ENCODE measurements at places on chromosomes 7 and 10.
A peak's percentile ranks its signal among the peaks of the same experiment; 100 is the strongest.

DNA sequence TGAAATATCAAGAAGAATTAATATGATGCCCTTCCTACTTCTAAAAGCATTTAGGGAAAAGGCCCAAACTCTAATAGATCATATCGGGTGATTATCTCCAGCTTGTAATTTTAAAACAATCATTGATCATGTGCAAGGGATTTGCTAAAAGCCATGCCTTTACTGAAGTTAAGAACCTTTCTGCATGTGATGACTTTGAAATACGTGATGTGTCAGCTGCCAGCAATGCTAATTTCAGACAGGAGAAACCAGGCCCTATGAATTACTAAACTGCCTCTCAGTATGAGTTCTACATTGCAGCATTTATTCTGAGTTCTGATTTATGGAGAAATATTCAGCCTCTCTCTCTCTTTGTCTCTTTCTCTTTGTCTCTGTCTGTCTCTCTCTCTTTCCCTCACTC, 203.6 kb upstream of the AKR1E2 start:
- no peak for DNase-seq

DNA sequence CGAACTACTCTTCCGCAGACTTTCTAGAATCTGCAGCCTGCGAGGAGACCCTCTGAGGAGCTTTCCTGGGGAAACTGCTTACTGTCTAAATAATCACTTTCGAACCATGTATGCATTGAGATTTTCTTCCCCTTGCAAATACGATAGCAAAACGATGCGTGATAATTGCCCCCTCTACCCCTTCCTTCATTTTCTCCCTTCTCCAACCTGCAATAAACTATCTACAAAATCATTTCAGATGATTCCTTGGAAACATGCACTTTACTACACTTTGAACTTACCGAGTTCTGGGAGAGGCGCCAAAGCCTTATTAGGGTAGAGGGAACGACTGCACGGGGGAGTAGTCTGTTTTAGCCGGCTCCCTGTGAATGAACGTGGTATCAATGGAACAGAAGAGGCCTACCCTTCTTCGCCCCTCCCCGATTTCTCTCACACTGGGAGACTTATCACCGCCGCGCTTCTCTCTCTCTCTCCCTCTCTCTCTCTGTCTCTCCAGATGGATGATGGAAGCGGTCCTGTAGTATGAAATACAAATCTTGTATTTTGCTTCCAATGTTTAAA, at the start of gene FGFBP3:
FGFBP3 (minus strand) TSS at position 370 of the 561 bp plus-strand sequence. CDS start 517 bp downstream, outside the sequence.
- DNase-seq, result no peak

DNA sequence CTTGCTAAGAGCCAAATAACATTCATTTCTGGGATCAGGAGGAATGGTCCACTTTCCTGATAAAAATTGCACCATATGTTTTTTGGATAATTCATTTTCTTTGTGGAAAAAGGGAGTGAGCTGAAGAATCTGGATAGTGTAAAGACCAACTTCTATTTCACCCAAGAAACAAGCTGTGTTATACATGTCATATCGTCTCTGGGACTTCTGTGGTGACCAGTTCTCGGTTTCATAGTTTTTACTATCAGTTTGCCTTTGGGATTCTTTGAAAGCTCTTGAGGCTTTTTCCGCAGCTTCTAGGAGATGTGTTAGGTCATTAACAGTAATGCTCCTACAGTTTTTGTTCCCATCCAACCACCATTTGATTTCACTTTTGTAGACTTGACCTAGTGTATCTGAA, 14.4 kb upstream of the SAMD9 start:
- no peak for DNase-seq

DNA sequence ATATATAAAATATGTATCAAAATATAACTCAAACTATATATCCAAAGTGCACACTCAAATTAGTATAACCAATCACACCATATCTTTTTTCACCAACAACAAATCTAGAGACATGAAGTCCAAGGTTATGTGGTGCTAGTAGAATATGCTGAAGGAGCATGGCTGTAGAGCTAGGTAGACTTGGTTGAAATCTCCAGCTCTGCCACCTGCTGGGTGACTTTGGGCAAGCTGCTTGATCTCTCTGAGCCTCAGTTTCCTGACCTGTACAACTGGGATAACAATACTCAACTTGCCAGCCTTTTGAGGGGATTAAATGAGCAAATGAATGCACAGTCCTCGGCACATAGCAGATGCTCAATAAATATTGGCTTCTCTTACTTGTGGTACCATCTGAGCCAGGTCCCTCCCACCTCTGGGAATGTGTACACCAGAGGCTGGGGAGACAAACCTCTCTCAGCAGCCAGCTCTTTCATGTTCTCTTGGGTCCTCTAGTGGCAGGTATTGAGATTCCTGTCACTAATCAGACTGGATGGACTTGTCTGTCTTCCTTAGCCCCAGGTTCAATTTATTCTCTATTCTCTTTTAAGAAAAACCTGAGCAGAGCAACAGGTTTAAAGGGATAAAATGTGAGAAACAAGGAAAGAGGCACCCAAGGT, 94.3 kb upstream of the PDE1C start:
- no peak for DNase-seq

DNA sequence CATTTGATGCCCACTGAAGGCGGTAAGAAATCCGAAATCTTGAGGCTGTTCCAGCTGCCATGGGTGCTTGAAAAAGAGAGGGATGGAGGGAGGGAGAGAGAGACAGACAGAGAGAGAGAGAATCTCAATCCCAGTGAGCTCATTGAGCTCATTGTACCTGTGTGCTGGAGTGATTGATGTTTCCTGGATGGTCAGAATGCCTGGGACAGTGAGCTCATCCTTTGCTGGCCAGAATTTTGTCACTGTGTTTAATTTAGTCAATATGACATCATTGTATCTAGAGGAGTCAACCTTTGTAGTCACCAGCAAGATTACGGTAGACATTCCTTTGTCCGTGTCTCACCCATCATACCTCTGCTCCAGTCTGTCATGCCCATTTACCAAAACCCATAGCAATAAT, 625.4 kb upstream of the POM121L12 start:
- no peak for DNase-seq

DNA sequence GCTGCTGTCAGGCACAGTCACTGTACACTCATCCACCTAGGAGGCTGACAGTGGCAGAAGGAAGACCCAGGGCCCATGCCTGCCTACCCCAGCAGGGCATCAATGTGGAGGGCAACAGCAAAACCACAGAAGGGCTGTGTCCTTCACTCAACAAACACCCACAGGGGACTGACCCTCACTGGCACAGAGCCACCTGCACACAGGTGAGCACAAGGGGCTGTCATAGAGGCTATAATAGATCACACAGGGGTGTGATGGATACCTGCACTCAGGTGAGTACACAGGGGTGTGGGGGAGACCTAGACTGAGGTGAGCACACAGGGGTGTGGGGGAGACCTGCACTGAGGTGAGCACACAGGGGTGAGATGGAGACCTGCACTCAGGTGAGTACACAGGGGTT, 132.8 kb upstream of the TCERG1L start:
- DNase-seq, result no peak

- no peak for DNase-seq
Measured at GRCh38 chr10:30903397-30904138, 128.1 kb downstream of the ZNF438 start.

GRCh38 chr7:21462081-21462480, 34.2 kb downstream of the SP4 start:
- no peak for DNase-seq

- peak; percentile 94 for DNase-seq
Measured at GRCh38 chr10:46284286-46285229, 2.2 kb upstream of the ANTXRL start.

GRCh38 chr7:151549083-151549482, 29.4 kb upstream of the RHEB start:
- DNase-seq, result no peak

- no peak for DNase-seq
Measured at GRCh38 chr7:4876586-4876985, 6.9 kb downstream of the RADIL start.

- DNase-seq, result peak; percentile 54
Measured at GRCh38 chr10:100878291-100878910, 34.4 kb upstream of the SLF2 start.

DNA sequence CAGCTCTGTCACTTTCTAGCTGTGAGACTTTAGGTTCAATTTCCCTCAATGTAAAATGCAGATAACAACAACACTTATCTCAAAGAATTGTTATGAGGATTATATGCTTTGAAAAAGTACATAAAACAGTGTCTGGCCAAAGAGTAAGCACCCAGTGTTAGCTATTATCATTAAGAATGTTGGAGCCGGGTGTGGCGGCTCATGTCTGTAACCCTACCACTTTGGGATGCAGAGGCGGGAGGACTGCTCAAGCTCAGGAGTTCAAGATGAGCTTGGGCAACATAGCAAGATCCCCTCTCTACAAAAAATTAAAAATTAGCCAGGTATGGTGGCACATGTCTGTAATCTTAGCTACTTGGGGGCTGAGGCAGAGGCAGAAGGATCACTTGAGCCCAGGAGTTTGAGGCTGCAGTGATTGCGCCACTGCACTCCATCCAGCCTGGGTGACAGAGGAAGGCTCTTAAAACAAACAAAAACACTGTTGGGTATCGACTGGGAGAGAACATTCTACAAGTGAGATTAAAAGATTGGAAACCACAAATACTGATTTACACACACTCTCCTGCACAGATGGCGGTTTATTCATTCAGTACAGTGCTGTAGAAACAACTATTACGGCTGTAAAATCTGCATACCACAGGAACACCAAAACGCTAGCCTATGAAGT, 107.3 kb downstream of the PROSER2 start:
- no peak for DNase-seq

- DNase-seq, result no peak
Measured at GRCh38 chr7:77727936-77728701, 31.9 kb downstream of the RSBN1L start.

- no peak for DNase-seq
Measured at GRCh38 chr10:133176546-133176945, 16.5 kb downstream of the KNDC1 start.

DNA sequence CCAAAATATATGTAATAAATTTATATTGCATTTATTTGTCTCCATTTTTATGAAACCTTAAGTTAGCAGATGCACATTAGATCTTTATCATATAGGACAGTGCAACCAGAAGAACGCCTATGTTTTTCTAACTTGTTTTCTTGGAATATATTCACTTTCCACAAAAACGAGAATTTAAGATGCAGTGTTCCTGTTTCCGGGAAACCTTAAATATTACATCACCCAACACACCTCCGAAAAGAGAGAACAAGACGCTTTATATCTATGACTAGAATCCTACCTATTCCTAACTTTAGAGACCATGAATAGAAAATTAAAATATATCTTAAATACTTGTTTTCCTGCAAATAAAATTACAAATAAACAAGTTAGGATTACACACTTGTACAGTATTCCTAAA, 1.9 kb downstream of the EZH2 start:
- DNase-seq, result no peak

DNA sequence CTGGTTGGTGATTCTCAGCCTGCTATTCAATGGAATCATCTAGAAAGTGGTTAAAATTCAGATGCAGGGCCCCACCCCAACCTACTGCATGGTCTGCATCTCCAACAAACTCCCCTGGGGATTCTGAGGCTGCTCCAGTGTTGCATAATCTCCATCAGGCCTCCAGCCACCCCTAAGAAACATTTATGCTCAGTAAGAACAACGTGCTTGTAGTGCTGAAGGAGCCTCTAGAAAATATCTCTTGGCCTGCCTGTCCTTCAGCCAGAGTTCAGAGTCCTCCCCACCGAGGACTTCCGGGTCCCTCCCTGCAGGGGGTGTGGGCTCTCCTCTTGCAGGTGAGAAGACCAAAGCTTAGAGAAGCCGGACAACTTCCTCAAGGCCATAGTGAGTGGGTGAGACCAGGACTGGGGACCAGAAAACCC, 159.8 kb downstream of the SH3PXD2A start:
- DNase-seq, result no peak

- DNase-seq, result no peak
Measured at GRCh38 chr7:158811461-158811860, 17.8 kb downstream of the ESYT2 start.

GRCh38 chr7:148304456-148304855, 286.1 kb upstream of the C7orf33 start:
- no peak for DNase-seq

GRCh38 chr7:78543976-78544375, 745.4 kb downstream of the PHTF2 start:
- no peak for DNase-seq

GRCh38 chr10:131743190-131744151, 157.3 kb upstream of the PPP2R2D start:
- no peak for DNase-seq

DNA sequence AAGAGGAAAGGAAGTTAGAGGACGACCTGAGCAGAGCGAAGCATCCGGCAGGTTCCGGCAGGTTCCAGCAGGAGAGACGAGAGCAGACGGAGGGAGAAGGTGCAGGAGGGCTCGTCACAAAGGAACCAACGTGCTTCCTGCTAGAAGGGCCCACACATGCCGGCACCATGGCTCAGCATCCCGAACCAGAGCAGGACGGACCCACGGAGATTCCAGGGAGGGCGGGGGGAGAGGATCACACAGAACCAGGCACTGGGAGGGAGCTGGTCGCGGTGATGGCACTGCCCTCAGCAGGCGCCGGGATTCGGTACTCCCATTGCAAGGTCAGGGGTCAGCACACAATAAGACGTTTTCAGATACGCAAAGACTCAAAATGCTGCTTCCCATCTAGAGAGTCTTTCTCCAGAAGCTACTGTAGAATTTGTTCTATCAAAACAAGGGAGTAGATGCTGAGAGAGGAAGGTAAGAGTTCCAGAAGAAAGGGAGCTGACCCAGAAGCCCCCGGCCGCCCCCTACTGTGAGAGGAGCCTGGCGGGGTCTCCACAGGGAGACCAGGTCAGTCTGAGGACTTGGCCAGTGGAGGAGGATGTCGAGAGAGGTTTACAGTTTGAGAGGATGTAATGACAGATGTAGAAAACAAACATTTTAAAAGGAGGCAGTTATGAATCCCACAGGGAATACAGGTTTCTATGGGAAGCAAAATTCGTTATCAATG, 23.6 kb upstream of the PWWP2B start:
- DNase-seq, result peak; percentile 64

GRCh38 chr10:90245623-90246022, 544.2 kb downstream of the KIF20B start:
- DNase-seq, result no peak

- DNase-seq, result no peak
Measured at GRCh38 chr10:12262278-12262981, 66.4 kb downstream of the CDC123 start.

- no peak for DNase-seq
Measured at GRCh38 chr7:17983221-17984062, 43.1 kb upstream of the SNX13 start.

DNA sequence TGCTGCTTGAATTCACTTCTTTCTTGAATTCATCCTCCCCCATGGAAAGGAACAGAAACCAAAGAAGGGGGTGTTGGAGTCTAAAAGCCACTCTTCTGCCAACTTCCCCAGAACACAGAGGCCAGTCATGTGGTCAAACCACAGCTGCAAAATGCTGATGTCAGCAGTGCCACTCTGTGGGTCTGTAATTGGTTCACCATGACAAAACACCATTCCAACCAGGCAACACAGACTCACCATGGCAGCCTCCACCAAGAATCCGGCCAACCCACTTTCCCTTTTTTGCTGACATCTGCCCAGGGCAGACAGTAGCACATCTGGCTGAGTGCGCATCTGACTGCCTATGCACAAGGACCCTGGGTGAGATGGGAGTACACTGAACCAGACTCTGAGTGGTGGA, 16.8 kb downstream of the OSBPL3 start:
- DNase-seq, result peak; percentile 70

All from Right ventricle myocardium inferior (tissue), 1 donor.